ENCODE measurements at places on chromosomes 6 and 20.

- no peak for DNase-seq
Observed at GRCh38 chr6:37492991-37493660, 6.6 kb downstream of the CCDC167 start.

DNA sequence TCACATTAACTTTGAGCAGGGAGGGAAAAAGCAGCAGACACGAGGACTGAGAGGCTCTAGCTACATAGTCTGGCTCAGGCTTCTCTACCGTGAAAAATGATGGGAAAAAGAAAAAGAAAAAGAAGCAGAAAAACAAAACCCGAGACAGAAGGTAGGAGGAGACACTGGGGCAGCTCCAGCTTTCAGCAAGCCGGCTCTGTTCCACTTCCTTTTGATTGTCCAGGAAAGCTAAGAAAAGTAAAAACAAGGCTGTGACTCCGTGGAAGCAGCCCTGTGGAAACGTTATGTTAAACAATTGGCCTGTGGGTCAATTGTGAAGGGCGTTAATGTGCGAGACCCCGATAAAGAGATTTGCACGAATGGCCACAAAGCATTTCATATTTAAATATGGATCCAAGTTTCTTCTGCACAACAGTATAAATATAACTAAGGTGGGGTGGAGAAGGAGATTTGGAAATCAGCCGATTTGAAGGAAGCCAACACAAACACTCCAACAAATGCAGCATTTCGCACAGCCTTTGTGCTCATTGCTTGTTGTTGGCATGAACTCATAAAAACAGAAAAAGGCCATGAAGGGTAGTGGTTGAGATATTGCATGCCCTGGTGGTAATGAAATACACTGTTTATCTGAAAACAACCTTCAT, 236.9 kb upstream of the JAG1 start:
- DNase-seq, result no peak

- DNase-seq, result no peak
Observed at GRCh38 chr20:62804021-62804626, 511 bp upstream of the OGFR start.

- DNase-seq, result no peak
Observed at GRCh38 chr20:32526541-32526940, 58.6 kb downstream of the NOL4L start.

GRCh38 chr6:10528158-10528981, 7.2 kb downstream of the GCNT2 start:
- no peak for DNase-seq

- no peak for DNase-seq
Observed at GRCh38 chr20:32110173-32110704, 725 bp downstream of the TM9SF4 start.

DNA sequence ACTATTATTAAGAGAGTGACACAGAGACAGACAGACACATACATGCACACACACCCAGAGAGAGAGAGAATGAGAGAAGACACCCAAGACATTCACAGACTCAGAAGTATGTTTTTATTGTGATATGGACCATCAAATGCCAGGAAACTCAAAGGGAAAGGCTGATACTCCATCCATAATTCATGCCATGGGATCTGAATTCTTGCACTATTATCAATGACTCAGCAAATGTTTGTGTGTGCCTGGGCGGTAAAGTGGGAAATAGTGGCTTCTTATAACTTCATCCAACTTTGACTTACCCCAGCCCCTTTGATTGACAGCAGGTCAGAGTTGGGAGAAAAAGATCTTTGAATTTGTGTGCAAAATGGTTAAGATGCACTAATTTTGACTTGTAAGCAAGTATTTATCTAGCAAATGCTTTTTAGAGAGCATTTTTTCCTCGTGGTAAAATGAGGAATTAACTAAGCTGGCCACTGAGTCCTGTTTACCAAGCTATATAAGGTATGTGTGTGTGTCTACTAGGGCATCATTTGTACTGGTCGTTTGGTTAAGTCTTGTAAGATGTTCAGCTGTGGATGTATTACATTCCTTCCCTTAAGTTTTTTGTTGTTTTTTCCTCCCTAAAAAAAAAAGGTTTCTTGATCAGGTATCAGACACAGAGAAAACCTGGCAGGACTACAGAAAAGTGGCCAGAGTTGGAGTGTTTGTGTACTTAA, 3.0 kb upstream of the CCN2 start:
- no peak for DNase-seq

Data from skeletal muscle cell (primary cell).